Frontal cortex (tissue), 4 donors: ENCODE measurements at places on chromosomes 7 and 10. TPM values are rescaled to one million over a fixed set of nuclear protein-coding genes. Genes with fewer than 3 reads are reported as not detected.

MYL10 gene
- total RNA-seq = not detected

- no peak for DNase-seq
Measured at GRCh38 chr10:113590581-113590980, 37.7 kb downstream of the HABP2 start.

- no peak for DNase-seq
Measured at GRCh38 chr7:139362981-139363380, 3.3 kb downstream of the LUC7L2 start.

DNA sequence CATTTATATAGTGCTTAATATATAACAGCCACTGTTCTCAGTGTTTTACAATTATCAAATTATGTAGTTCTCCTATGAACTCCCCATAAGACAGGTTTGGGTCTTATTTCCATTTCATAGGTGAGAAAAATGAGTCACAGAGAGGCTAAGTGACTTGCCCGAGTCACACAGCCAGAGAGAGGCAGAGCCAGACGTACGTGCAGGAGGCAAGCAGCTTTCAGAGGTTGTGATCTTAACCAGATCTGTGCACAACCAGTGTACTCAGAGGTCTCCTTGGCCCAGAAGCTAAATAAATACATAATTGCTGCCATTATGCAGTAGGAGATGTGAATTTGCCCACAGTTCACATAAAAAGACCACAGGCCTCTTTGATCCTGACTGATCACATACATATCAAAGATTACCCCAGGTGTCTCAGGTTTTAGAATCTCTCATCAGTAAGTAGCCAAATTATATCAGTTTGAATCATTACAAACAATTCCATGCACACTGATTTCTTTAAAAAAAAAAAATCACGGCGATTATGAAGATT is 304.7 kb upstream of the AOAH start:
- no peak for DNase-seq

ARHGAP21 gene
- total RNA-seq = 228 TPM

DNA sequence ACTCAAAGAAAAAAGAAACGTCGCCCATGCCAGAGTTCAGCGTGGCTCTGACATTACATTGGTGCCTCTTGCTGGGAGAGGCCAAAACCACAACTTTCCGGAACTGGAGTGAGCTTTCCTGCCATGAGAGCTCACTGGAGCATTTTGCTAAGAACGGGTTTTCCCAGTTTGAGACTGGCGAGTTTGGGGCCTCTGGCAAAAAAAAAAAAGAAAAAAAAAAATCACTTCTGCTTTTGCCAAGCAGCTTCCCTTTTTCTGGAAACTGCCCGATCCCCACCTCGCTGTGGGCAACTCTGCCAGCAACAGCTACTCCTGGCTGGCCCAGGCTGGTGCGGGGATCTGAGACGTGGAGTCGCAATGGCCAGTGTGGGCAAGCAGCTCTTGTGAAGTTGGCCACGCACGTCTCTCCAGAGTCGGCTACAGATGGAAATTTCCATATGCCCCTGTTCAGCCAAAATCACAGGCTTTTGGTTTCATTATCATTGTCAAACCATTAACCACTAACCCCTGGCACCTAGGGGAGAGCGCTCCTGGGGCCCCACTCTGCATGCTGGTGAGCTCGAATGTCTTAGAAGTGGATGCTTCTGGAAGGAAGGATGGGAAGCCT is 25.7 kb downstream of the PRKAG2 start:
- no peak for DNase-seq

ANAPC16 gene
- 26.1 TPM for total RNA-seq

GRCh38 chr7:155816996-155817395 is 4.7 kb upstream of the SHH start:
- DNase-seq = no peak

DNA sequence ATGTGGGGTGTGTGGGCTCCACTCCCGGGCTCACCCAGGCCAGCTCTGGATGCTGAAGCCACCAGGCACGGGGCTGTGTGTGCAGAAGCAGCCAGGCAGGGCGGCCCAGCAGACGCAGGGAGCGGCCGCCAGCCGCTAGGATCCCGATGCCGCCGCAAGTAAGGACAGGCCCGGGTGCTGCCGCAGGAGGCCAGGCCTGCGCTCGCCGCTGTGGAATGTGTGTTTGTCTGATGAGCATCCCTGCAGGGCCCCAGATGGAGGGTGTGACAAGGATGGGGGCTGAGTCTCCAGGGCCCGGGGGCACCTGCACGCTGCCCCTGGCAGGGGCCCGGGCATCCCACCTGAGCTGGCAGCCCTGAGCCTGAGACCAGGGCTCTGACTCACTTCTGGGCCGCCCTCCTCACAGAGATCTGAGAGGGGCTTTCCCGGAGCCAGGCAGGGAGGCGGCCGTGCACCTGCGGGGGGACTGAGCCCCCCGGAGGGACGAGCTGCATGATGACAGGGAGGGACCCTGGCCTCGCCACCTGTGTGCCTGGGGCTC is 101.5 kb downstream of the FOXL3 start:
- no peak for DNase-seq

- DNase-seq = no peak
Measured at GRCh38 chr7:40341836-40342235, 207.0 kb downstream of the SUGCT start.
